ENCODE measurements at places on chromosomes 5 and 9.

GRCh38 chr5:176877793-176878331 is 21.3 kb downstream of the HK3 start:
- ATAC-seq = no peak

DNA sequence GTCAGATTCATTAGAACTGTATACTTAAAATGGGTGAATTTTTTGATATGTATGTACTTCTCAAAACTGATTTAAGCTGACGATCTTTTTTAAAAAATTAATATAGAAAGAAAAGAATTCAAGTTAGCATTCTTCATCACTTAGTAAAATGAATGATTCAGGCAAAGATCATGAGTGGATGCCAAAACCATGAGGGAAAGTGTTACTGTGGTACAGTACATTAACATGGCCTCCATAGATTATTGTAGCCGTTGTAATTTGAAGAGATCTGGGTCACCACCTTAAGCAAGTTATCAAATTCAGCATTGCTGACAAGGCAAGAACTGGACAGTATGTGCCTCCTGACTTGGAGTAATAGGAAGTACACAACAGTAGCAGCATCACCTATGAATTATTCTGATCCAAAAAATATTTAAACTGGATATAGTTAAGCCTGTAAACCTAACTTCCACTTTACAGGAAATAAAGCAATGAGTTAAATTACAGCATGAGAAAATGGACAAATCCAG is 29.7 kb downstream of the C9orf85 start:
- no peak for ATAC-seq

DNA sequence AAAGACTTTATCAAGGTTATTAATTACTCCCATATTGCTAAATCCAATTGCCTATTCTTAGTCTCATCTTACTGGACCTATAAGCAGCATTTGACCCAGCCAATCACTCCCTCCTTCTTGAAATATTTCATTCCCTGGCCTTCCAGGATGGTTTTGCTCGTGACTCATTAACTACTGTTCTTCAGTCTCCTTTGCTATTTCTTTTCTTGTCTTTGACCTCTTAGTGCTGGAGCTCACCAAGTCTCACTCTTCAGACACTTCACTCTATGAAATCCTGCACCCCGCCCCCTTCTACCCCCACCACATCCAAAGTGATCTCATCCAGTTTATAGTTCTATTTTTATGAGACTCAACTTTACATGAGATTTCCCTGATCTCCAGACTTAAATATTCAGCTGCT is 803.1 kb upstream of the WWC1 start:
- no peak for ATAC-seq

- ATAC-seq = no peak
Measured at GRCh38 chr9:130003943-130004552, 38.9 kb downstream of the FNBP1 start.

- ATAC-seq = peak; percentile 52
Measured at GRCh38 chr9:93682155-93682968, 106.0 kb downstream of the PHF2 start.

DNA sequence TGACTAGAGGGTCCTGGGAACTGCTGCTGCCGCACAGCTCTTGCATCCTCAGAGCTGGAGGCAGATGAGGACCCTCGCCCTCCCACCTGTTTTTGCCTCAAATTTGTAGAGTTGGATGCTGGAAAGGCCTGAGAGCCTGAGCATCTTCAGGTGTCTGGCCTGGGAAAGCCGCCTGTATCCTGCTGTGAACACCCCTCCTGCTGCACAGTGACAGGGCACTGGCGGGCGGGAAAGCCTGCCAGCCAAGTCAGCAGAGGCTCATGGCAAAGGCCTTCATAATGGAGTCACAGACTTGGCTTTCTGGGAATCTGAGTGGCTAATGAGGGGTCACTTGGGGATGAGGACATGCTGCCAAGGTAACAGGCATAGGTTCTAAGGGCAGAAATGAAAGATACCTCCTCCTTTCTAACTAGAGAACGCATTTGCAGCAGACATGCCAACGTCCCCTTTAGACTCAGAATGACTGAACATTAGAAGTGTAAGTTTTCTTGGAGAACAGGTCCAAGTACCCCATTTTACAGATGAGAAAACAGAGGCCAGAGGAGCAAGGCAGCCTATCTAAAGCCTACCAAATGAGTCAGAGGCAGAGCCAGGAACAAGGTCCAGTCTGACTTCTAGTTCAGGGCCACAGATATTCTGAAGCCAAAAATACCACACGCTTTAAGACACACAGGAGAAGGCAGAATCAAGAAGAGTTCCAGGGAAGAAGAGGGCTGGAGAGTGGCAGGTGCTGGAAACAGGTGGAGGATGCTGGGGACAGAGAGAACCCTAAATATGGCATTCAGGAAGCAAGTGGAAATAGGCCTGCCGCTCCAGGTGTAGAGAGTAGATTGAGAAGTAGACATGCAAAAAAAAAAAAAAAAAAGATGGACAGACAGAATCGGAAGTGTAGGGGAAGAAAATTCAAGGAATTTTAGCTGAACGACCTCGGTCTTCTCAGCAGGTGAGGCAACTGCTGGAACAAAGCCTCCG is 44.1 kb downstream of the EPB41L4B start:
- no peak for ATAC-seq

DNA sequence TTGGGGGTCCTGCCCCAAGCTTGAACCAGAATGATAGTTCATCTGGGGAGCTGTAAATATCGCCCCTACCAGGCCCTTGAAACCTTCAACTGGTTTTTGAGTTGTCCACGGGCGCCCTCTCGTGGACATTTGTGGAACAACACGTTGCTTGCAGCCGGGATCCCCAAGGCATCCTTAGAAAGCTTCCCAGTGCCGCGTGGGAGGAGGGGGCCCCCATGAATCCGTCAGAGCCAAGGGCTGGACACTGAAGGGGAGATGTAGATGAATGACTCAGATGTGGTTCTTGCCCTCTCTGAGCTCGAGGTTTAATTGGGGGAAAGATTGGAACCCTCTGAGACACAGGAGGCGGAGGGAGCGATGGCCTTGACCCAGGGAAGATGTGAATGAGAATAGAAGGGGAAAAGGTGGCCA is 31.8 kb upstream of the ORM1 start:
- peak; percentile 82 for ATAC-seq

DNA sequence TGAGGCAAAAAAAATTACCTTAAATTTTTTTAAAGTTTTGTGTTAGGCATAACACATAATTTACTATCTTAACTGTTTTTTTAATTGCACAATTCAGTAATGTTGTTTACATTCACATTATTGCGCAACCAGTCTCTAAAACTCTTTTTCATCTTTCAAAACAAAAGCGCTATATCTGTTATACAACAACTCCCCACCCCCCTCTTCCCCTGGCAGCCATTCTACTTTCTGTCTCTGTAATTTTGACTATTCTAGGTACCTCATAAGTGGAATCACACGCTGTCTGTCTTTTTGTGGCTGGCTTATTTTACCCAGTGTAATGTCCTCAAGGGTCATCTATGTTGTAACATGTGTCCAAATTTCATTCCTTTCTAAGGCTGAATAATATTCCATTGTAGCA is 241.5 kb upstream of the DMRT1 start:
- ATAC-seq = no peak

GRCh38 chr5:12110629-12111028 is 206.4 kb upstream of the CTNND2 start:
- ATAC-seq = no peak

- no peak for ATAC-seq
Measured at GRCh38 chr9:115629879-115630840, 512.2 kb upstream of the TNC start.

DNA sequence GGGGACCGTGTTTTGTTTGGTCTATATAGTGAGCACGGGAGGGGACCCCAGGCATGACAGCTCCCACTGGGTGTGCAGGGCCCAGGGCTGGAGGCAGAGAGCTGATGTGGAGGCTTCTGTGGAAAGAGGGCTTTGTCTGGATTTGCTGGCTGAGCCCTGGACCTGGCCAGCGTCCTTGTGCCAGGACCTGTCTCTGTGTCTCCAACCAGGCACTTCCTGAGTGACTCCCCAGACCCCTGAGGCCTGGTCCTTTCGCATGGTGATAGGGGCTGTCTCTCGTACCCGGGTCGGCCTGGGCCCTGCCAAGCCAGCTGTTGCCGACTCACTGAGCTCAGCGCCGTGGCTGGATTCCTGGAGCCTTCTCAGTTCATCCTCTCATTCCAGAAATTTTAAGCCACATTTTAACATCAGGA is 77.6 kb downstream of the ADAMTS2 start:
- ATAC-seq = no peak

GRCh38 chr9:73151653-73152542 is at the start of gene ANXA1:
TSS of gene ANXA1 (plus strand) at chr9:73151865. CDS start at chr9:73158536, 6,671 bp downstream.
- peak; percentile 57 for ATAC-seq

DNA sequence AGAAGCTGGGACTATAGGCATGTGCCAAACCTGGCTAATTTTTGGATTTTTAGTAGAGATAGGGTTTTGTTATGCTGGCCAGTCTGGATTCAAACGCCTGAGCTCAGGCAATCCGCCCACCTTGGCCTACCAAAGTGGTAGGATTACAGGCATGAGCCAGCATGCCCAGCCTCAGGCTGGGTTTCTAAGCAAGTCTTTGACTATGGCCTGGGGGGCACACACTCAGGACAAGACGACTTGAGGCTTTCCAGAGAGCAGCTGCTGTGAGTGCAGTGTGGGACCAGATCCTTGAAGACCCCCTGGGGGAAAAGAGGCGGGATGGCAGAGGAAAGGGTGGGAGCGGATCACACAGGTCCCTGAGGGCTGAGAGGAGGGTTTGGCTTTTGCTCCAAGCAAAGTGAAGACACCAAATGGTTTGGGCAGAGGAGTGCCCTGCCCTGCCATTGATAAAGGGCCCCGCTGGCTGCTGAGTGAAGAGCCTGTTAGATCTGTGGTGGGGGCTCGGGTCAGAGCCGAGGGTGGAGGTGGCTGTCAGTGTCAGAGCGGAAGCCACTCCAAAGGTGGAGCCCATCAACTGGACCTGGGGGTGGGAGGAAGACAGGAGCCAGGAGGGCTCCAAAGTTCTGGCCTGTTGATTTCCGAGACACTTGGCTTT is 46.8 kb upstream of the FUBP3 start:
- ATAC-seq = no peak

DNA sequence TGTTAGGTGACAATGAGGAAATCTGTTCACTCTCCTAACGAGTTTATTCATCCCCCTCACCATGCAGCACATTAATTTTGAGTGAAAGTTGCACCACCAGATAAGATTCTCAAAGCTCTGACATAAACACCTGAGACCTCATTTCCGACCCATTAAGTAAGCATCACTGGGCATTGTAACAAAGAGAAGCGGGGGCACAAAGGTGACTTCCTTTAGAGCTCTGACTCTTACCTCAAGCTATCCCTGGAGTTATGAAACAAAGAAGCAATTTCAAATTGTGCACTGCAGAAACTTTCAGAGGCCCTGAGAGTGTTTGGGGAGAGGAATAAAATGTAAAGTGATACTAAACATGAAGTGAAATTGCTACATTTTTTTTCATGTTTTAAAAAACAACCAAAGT is 29.5 kb downstream of the C5orf15 start:
- no peak for ATAC-seq

DNA sequence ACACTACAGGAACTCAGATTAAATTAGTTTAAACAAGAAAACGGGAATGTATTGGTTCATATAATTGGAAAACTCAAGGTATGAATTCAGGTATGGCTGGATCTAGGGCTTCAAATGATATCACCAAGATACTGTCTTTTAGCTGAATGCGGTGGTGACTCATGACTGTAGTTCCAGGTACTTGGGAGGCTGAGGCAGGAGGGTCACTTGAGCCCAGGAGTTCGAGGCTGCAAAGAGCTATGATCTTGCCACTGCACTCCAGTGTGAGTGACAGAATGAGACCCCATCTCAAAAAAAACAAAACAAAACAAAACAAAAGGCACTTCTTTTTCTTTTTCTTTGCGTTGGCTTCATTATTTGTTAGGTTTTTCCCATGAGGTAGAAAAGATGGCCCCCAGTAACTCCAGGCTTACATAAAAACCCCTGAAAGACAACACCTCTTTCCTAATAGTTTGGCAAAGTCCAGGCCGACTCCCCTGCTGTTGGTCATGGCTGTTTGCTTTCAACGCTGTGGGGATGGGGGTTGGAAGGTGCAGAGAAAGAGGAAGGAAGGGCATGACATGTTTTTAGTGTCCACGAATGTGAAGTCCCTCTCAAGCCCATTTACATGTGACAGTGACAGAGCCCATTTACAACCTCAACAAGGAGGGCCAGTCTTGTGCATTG is 39.8 kb upstream of the CRB2 start:
- ATAC-seq = no peak

DNA sequence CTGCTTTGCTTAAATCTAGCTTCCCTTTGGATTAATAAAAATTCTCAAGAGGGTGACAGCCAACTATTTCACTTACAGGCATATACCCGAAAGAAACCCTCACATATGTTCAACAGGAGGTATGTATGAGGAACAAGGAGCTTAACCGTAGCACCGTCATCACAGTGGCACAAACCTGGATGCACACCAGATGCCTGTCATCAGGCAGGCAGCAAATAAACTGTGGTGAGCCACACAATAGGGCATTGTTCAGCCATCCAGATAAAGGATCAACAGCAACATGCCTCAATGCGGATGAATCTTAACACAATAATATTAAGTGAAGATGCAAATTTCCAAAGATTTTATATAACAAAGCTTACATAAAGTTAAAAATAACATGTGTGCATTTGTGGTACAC is 5.5 kb upstream of the TNFSF15 start:
- ATAC-seq = no peak

DNA sequence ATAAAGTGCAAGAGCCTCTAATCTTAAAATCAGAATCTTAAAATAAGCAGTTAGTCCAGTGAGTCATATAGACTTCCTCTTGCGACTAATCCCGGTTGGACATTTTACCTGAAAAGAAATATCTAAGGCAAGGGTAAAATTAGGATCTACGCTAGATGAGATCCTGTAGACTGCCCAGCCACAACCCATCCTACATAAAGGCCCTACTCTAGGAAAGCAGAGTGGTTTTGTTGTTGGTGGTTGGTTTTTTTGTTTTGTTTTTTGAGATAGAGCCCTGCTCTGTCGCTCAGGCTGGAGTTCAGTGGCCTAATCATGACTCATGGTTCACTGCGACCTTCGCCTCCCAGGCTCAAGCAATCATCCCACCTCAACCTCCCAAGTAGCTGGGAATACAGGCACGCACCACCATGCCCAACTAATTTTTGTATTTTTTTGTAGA is 6.9 kb downstream of the TSC1 start:
- ATAC-seq = no peak

GRCh38 chr5:163838738-163839137 is 333.3 kb downstream of the MAT2B start:
- no peak for ATAC-seq

DNA sequence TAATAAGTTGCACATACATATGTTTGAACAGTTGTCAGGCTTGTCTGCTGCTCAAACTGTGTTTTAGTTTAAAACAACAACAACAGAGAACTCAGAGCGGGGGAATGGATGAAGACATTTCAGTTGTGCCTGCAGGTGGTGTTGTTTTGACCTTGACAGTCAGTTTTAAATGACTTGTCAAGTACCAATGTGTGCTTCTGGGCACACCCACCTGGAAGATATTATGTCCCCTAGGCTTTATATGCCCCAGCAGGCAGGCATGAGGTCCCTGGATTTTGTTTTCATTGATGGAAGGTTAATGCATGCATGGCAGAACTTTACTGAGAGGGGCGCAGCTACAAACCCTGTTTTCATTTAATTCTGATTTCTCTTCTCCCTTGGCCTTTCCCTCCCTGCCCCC is 84.6 kb downstream of the AOPEP start:
- ATAC-seq = no peak
